Stimulated activated CD8-positive, alpha-beta memory T cell treated with anti-CD3 and anti-CD28 coated beads, Interleukin-4, amount 100 ng/mL, for 1 hour (primary cell): ENCODE measurements at places on chromosomes 7 and 10.
A peak's percentile ranks its signal among the peaks of the same experiment; 100 is the strongest.

- DNase-seq = no peak
Observed at GRCh38 chr10:89481662-89482061, 53.7 kb downstream of the SLC16A12 start.

GRCh38 chr10:75159519-75159918 lies 48.1 kb downstream of the SAMD8 start:
- DNase-seq = no peak

DNA sequence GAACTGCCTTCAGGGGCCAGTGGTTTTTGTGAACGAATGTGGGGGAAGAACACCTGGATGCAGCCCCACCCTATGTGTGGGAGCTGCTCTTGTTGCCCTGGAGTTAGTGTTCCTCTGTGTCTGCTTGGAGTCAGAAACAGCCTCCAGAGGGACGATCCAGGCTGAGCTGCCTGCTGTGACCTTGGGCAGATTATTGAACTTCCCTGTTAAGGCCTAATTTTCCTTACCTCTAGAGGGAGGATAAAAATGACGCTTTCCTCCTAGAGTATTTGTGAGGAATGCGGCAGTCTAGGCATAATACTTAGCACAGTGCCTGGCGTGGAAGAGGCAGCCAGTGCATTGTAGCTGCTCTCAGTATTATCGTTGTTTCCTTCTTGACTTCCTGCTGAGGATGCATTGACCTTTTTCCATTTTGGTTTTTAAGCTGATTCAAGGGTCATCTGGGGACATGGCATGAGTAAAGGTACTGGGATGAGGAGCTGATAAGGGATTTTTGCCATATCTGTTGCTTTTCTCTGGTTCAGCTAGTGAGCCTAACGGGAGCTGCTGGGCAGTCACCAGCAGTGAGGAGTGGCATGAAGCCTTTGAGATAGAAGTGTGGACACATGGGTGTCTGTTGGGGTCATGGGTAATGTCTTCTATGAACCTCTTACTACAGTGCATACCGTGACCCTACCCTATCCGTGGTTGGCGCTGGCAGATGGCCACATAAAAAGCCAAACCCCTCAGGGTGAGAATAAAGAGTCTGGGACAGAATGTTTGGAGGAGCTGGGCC lies 6.4 kb downstream of the ZFYVE27 start:
- no peak for DNase-seq

- DNase-seq = no peak
Observed at GRCh38 chr10:12704488-12704887, 297.0 kb downstream of the CCDC3 start.

GRCh38 chr7:38628630-38629385 lies 2.4 kb downstream of the AMPH start:
- no peak for DNase-seq

- DNase-seq = no peak
Observed at GRCh38 chr10:3353235-3353634, 180.7 kb upstream of the PITRM1 start.

DNA sequence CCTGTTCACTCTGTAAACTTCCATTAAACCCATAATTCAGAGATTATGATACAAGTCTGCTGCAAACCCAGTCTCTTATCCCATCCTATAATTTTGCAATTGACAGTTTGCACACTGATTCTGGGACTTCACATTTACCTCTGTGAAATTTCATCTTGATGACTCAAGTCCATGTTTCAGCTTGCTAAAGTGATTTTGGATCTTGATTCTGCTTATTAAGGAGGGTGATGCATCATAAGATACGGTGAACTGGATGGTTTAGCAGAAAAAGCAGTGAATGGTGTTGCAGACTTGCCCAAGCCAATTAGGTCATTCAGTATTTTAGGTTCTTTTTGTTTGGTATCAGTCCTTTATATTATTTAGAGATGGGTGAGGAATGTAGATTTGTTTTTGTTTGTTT lies 125.5 kb upstream of the PODXL start:
- no peak for DNase-seq

- no peak for DNase-seq
Observed at GRCh38 chr7:48170506-48170905, 752 bp upstream of the ABCA13 start.

GRCh38 chr7:150949564-150949963 lies 28.6 kb downstream of the KCNH2 start:
- DNase-seq = no peak

- DNase-seq = no peak
Observed at GRCh38 chr10:122782911-122783310, 62.7 kb downstream of the CUZD1 start.

- DNase-seq = peak; percentile 36
Observed at GRCh38 chr7:129271500-129272355, 46.9 kb downstream of the AHCYL2 start.

DNA sequence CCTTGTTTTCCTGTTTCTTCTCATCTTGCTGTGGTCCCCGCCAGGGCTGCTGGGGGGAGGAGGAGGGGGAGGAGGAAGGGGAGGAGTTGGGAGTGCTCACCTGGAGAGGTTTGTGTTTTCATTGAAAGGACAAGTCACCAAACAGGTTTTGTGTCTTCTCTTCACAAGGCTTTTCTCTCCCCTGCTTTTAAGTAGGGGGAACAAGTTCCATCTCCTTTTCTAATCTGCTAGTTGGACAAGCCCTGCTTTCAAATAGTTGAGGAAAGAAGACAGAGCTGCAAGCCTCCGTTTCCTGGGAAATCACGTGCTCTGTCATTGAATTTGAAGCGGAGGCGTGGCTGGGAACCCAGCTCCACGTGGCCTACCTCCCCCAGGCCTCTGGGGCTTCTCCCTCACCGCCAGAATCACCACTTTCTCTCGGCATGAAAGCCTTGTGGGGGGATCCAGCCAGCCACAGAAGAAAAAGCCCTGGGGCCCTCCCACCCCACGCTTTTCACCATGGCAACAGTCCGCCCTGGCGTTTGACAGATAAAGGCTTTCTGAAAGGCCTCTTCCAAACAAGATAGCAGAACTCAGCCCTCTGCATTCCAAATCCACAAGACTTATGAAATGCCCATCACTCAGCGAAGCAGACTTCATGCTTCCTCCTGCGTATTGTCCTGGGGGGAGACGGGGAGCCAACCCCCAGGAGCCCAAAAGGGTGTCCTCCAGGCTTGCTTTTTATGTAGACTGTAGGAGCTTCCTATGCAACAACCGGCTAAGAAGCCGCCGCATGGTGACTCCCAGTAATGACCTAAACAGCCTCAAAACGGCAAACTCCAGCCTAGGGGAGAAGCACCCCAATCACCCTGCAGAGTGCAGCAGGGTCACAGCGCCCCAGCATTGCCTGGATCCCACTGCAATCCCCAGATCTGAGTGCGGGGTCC lies 51.7 kb downstream of the PROSER2 start:
- peak; percentile 15 for DNase-seq

- no peak for DNase-seq
Observed at GRCh38 chr7:44291066-44291732, 34.2 kb downstream of the CAMK2B start.

DNA sequence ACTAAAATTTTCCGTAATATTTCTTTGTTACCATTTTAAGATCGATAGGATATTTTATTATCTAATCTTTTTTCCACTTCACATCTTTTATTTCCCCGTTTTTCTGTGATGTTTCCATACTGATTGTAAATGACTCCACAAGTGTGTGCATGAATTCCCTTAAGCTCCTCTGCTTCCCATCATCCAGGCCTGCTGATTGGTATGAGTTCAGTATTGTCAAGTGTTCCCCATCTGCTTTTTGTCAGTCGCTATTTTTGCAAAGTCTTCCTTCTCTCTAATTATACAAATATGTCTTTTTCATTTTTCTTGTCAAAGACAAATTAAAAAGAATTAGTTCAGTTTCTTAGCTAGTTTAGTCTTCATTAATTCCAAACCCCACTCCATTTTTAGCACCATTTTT lies 184.7 kb downstream of the EXOC4 start:
- DNase-seq = no peak

DNA sequence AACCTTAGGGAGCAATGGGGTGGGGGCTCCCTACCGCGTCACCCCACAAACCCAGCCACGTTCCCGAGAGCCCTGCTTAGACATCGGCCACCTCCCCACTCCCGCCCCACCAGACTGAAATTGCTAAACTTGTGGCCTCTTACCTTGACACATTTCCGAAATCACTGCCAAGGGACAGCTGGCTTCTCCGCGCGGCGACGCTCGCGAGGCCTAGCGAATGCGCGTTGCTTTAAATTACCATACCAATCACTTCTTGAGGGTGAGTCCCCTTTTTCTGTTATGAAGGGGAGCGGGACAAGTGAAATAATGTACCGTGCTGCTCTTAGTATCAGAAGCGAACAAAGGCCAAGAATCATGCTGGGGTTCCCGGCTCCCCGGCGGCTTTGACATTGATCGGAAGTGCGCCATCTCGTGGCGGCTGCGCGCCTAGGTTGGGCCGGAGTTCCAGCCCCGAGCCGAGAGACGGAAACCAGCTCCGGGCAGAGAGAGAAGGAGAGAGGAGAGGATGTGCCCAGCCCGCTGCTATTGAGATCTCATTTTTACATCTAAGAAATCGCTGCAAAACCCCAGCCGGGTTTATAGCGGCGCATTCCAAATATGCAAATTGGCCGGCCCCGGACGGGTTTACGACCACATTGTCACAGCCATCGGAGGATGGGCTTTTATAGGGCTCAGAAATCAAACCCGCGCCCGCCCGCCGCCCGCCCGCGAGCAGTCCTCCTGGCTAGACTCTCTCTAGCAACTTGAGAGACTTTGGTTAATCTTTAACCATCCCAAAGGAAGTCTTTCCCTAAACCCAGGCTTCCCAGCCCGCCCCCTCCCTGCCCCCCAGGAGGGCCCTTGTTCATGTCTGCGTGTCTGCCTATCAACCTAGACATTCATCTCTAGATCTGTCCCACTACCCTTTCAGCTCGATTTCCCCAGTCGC lies 5.3 kb downstream of the HOXA11 start:
- no peak for DNase-seq

- no peak for DNase-seq
Observed at GRCh38 chr10:116053910-116054309, 219.1 kb downstream of the GFRA1 start.

GRCh38 chr10:93199191-93199751 lies 125.6 kb downstream of the CYP26A1 start:
- no peak for DNase-seq

DNA sequence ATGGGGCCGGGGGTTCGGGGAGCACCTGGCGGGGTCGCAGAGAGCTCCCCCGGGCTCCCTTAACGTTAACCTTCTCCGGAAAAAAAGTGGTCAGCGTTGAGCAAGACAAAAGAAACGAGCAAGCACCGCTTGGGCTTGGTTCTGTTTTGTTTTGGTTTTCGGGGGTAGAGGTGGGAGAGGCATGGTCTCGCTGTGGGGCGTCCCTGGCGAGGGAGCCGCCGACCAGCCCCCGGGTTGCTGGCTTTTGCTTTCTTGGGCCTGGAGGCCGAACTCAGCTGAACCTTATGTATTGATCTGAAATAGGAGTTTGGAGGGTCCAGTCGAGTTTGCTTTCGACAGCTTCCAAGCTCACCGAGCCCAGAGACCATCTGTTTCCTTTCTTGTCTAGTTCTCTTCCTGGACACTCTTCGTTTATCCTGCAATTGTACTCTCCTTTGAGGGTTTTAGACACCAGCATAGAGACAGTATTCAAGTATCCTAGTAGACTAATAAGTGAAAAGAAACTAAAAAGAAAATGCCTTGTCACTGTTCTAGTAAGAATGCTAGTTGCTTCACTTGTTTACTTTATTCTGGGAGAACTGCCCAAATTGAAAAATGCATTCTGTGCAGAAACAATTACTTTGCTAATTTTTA lies 980 bp downstream of the FHIP2A start:
- DNase-seq = no peak

- DNase-seq = no peak
Observed at GRCh38 chr7:95502403-95502802, 16.7 kb downstream of the ASB4 start.

DNA sequence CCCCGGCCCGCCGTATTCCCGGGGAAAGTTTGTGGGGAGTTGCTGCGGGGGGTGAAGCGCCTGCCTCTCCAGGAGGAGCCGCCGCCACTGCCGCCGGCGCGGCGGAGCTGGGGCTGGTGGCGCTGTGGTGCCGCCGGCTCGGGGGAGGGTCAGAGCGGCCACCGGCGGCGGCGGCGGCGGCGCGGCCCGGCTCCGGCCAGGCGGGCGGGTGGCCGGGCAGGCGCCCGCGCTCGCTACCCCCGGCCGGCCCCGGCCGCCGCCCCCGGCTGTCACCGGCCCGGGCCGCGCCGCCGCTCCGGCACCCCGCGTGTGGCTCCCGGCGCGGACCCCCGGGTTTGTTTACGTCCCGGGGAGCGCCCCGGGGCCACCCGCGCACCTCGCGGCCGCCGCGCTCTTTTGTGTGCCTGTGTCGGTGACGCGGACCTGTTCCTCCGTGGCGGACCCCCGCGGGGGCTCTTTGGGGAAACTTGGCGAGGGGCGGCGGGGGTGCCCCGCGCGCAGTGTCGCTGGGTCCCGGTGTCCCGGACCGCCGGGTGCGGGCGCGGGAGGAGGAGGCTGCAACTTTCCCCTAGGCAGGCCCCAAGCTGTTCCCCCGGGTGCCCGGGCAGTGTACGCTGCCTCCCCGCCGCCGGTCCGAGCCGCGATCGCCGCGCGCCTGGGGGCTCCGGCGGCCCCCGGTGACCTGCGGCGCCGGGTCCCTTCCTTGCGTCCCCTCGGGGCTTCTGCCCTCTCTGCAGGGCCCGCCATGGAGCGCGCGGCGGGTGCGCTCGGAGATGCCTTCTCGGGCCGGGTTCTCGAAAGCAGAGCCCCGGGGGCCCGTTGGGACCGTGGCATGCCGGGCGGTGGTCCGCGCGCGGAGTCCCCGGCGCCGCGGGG lies 593 bp upstream of the CUX1 start:
- DNase-seq = no peak

GRCh38 chr10:10389182-10389581 lies 628.5 kb upstream of the CELF2 start:
- no peak for DNase-seq

GRCh38 chr10:110534571-110534970 lies 32.9 kb upstream of the SMC3 start:
- DNase-seq = no peak

DNA sequence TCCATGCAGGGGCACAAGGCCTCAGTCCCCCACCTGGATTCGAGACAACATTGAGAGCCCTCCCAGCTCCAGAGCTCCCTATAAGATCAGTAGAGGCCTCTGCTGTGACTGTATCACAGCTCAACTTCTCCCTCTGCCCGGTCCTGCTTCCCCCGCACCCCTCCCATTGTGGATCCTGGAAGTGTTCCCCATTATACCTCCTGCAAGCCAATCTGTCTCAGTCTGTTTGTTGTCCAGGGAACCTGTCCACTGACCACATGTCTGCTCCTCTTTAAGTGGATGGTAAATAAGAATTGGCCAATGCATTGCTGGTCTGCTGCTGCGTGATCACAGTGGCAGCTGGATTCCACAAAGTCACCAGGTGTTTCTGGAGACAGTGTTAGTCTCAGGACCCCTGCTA lies 259.7 kb upstream of the HABP2 start:
- no peak for DNase-seq

- DNase-seq = no peak
Observed at GRCh38 chr7:51075681-51076580, 240.7 kb downstream of the COBL start.

DNA sequence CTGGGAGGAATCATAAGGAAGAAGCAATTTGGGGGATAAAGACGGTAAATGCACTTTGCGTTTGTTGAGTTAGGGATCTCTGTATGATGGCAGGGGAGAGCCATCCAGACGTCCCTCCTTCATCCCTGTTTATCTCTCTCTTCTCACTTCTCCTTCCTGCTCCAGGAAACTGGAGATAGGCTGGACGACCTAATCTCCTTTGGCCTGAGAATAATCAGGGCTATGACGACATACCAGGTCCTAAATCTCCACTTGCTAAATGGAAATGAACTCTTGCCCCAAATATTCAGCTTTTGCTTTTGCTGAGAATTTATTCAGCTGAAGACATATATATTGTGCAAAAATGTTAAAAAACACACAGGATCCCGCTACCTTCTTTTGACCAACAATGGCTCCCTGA lies 182.9 kb upstream of the INHBA start:
- DNase-seq = no peak

GRCh38 chr7:139635526-139636302 lies 112.2 kb downstream of the CLEC2L start:
- DNase-seq = peak; percentile 14
